ENCODE measurements at places on chromosomes 2 and 18.

- no peak for DNase-seq
Observed at GRCh38 chr2:200258881-200259576, 47.5 kb upstream of the SPATS2L start.

DNA sequence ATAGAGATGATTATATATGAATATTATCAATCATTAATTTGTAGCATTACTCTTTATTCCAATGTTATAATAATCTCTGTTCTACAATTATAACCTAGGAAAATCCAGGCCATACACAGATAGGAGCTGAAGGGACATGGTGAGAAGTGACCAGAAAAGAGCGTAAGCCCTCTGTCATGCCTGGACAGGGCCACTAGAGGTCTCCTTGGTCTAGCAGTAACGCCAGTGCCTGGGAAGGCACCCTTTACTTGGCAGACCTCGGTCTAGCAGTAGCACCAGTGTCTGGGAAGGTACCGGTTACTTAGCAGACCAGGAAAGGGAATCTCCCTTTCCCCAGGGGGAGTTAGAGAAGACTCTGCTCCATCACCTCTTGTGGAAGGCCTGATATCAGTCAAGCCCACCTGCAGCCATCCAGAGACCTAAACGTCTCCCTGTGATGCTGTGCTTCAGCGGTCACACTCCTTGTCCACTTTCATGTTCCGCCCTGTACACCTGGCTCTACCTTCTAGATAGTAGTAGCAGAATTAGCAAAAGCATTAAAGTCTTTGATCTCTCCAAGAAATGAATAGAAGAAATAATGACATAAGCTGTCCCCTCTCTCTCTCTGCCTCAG lies 447.5 kb upstream of the FSIP2 start:
- DNase-seq, result no peak

DNA sequence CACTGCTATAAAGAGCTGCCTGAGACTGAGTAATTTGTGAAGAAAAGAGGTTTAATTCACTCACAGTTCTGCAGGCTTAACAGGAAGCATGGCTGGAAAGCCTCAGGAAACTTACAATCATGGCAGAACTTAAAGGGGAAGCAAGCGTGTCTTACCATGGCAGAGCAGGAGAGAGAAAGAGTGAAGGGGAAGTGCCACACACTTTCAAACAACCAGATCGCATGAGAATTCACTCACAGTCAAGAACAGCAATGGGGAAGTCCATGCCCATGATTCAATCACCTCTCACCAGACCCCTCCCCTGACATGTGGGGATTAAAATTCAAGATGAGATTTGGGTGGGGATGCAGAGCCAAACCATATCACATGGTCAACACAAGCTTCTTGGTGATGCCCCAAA lies 34.7 kb upstream of the CDK5R2 start:
- DNase-seq, result no peak

DNA sequence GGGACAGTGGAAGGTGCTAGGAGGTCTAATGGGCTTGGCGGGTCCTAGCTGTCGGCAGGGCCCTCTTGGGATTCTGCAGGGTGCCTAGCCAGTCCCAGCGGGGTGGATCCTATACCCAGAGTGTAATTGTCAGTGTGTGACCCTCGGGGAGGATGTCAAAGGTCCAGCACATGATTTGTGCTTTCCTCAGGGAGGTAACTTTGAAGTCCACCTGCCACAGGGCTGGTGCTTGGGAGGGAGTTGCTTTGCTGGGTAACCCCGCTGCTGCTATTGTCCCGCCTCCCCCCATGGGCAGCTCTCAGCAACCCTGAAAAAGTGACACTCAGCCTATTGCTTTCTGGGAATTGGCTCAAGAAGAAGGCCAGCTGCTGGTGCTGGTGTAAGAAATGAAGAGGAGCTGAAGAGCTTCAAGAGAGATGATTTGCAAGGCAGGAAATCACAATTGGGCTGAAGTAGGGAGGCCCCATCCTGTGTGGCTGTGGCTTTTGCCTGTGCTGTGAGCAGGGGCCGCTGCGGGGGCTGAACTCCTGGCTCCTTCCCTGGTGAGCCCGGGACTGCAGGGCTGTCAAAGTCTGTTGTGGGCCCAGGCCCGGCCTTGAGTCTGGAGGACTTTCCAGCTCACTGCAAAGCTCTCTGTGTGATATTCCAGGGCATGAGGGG lies 36.4 kb downstream of the EMILIN2 start:
- no peak for DNase-seq

All from activated CD4-positive, CD25-positive, alpha-beta regulatory T cell (primary cell).